ENCODE measurements at places on chromosomes 6 and 20.

- DNase-seq = no peak
These were observed 220.0 kb upstream of the FOXQ1 start for GRCh38 chr6:1091900-1092299.

- DNase-seq = no peak
These were observed 98.3 kb downstream of the MACROD2 start for GRCh38 chr20:14093652-14094051.

- no peak for DNase-seq
These were observed 291.1 kb downstream of the ADGRG6 start for GRCh38 chr6:142592876-142593275.

- no peak for DNase-seq
These were observed 103.8 kb downstream of the PKHD1 start for GRCh38 chr6:51983564-51983963.

- no peak for DNase-seq
These were observed 562.2 kb upstream of the NOX3 start for GRCh38 chr6:156017838-156018237.

- no peak for DNase-seq
These were observed 110.0 kb downstream of the MAP3K5 start for GRCh38 chr6:136682292-136682691.

All from activated CD4-positive, alpha-beta T cell treated with anti-CD3 and anti-CD28 coated beads, Interleukin-2, amount 50 U/mL, for 4 hours (primary cell).